ENCODE measurements at places on chromosomes 3 and 15.

- no peak for DNase-seq
These were observed 446.8 kb upstream of the DPH6 start for GRCh38 chr15:35992791-35993190.

DNA sequence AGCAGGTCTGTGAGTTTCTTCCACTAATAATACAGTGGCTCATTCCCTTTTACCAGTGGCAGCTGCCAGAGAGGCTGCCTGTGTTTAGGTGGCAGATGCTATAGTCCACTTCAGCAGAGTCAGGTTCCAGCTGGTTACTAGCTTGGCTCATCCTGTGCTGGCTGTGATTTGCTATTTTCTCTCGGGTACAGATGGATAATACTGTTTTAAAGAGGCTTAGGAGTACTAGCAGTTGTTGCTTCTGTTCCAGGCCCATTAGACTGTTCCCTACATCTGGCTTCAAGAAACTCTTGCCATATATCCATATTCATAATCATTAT lies 41.0 kb downstream of the ZNF609 start:
- no peak for DNase-seq

DNA sequence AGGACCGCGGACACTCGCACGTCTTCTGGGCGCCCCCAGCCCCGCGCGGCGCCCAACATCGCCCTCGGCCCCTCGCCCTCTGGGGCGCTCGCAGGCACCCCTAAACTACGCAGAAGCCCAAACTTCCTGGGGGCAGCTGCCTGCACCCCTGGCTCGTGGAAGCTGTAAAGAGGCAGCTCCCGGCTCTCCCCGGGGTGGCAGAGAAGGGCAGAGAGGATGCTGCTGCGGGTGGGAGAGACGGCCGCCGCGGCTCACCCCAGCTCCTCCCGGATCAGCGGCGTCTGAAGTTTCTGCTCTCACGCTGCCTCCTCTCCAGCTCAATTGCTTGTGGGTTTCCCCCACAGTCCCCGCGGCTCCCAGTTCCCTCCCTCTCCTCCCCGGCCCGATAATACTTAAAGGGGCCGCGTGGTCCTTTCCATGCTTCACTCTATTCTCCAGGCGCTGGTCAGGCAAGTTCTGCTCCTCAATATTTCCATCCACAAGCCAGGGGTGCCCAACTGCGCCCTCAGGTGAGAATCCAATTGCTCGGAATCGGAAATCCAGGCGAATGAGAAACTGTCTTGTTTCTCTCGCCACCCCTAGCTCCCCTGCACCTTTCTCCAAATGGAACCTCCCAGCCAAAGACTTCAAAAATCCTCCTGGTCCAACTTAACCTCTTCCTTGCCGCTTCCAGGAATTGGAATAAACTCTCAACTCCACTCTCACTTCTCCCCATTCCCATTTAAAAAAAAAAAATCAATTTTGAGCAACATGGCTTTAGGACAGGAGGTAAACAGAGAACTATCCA lies 748.5 kb downstream of the ROBO1 start:
- DNase-seq: no peak

DNA sequence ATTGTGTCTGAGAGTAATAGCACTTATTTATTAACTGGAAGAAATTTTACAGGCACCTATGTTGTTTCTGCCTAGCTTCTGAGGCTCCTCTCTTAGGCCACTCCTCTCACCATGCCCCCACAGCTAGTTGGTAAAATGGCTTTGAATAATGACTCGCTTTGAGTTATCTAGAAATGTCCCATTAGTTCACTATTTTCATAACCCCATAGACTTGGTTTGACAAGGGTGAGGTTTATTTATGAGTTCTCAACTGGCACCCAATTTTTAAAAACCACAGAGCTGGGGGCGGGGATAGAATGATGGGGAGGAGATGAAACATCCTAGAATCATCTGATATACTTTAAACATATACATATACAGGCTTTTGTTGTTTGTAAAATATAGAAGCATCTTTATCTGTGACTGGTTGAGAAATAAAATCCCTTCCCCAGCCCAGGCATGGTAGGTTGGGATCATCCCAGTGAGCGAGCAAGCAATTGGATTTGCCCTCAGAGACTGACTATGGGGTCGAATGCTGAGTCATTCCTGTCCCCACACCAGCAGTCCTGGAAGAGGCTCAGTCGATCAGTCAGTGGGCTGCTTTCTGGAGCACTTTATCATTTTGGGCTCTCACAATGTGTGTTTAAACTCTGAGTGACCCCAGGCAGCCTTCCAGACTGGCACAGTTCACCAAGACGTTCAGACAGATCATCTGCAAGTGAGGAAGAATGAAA lies 60.2 kb upstream of the TSEN2 start:
- peak; percentile 34 for DNase-seq

GRCh38 chr3:97389936-97390335 lies 374.6 kb upstream of the ARL6 start:
- no peak for DNase-seq

GRCh38 chr3:124174476-124174875 lies 182.6 kb upstream of the ROPN1 start:
- no peak for DNase-seq

DNA sequence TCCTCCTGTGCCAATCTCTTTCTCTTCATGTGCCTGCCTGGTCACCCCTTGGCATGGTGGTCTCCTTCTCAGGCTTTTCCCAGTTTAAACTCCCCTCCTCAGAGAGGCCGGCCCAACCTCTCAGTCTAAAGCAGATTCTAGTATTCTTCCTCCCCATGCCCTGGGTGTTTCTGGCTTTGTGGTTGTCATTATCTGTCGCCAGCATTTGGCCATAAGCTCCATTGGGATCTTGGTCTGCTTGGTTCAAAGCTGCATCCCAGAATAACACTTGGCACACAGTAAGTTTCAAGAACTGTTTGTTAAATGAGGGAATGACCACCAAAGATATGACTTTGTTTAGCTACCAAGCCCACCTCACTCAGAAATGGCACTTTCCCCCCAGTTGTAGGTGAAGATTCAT lies 11.2 kb upstream of the RAD18 start:
- DNase-seq: no peak

DNA sequence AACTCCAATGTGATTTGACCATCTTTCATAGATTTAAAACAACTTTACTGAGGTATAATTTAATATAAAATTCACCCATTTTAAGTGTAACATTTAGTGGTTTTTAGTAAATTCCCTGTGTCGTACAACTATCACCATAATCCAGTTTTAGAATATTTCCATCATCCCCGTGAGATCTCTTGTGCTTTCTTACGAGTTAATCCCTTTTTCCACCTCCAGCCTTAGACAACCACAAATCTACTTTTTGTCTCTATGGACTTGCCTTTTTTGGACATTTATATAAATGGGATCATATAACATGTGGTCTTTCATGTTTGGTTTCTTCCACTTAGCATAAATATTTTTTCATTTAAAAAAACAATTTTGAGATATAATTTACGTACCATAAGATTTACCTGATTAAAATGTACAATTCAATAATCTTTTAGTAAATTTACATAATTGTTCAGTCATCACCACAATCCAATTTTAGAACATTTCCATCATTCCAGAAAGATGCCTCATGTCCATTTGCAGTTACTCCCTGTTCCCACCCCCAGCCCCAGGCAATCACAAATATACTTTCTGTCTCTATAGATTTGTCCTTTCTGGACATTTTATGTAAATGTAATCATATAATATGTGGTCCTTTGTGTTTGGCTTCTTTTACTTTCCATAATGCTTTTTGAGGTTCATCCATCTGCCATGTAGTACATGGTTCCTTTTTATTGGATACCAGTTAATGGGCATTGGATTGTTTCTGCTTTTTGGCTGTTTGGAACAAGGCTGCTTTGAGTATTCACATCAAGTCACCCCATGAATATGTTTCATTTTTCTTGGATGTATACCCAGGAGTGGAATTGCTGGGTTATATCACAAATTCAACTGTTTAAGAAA lies 3.1 kb downstream of the OXSR1 start:
- DNase-seq: no peak

DNA sequence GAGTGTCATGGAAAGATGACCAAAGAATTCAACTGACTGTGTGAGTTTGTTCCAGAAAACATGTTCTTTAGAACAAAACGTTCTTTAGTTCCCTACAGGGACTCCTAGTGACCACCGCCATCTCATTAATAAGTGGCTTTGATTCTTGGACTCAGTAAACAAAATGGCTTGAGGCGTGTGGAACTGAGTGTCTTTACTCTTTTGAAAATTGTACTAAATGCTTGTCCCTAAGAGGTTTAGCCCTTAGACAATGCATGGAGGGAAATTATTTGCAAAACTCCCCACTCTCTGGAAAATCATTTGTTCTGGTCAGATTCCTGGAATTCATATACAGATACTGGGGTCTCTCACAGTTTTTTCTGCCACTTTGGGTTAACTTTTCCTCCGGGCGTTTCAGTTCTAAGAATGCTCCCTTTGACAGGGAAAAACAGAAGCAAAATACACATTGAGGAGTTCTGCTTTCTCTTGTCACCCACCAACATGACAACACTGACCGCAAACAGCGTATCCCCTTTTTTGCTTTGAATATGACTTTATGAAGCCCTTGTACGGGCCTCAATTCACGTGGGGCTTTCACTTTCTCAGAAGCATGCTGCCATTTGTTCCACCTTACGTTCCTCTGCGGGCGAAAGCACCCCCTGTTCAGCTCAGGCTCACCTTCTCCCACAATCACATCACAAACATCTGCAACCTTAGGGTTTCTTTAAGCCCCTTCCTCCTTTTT lies 15.3 kb upstream of the NRROS start:
- DNase-seq: no peak

DNA sequence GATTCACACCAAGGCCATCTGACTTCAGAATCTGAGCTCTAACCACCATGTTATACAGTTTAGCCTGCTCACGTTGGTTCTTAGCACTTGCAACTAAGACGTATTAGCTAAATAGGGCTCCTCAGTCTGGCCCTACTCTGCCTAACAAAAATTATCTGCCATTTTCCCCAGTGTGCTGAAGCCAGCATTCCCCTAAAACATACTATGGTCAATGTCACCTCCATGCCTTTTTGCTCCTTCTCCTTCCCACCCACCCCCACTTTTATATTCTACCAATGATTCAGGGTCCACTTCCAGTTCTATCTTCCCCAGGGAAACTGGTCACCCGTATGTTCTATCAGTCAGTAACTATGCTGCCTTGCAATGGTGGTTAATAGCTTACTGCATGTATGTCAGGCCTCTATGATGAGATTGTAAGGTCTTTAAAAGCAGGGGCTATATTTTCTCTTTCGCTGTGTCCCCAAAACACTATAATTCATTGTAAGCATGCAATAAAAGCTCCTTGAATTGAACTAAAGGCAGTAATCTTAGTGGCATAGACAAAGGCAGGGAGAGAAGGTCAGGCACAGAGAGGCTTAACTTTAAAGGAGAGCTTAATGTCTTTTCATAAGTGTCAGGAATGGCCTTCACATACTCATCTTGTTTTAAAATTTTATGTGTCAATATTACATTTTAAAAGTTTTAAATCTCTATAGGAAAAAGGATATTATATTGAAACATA lies 23.3 kb downstream of the POPDC2 start:
- no peak for DNase-seq

- DNase-seq: no peak
These were observed 23.3 kb downstream of the SCG5 start for GRCh38 chr15:32664796-32665195.

- DNase-seq: no peak
These were observed 597.3 kb downstream of the NAALADL2 start for GRCh38 chr3:175456466-175456865.

DNA sequence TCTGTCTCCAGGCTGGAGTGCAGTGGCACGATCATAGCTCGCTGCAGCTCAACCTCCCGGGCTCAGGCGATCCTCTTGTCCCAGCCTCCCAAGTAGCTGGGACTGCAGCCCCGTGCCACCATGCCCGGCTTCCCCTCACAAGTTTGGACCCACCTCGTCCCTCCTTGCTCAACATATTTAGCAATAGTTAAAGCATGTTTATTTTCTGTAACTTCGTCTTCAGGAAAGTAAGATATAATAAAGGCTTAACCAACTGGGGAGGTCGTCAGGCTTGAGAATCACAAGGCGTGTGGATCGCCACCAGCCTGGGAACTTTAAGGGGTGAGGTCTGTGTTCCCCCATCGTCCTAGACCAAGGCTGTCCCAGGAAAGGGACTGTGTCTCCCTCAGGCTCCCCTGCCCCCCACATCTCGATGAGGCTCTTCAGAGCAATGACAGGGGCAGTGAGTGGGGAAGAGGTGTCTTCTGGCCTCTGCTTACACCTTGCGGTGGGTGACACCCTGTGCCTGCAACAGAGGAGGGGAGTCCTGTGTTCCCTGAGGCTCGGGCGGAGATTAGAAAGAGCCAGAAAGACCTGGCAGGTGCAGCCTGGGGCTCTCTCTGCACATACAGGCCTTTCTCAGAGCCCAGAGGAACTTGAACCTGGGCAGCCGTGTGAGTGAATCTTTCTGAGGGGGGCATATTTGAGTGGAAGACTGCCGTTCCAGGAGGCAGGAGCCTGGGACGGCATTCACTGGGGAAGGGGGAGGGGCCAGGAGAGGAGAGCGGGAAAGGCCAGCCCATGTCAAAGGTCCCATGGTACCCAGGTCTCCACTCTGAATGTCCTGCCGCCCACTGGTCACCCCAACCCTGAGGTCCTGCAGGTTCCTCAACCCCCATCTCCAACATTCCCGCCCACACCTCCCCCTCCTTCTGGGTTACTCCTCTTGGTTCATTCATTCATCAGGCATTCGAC lies 152.3 kb downstream of the SMAD6 start:
- DNase-seq: no peak

DNA sequence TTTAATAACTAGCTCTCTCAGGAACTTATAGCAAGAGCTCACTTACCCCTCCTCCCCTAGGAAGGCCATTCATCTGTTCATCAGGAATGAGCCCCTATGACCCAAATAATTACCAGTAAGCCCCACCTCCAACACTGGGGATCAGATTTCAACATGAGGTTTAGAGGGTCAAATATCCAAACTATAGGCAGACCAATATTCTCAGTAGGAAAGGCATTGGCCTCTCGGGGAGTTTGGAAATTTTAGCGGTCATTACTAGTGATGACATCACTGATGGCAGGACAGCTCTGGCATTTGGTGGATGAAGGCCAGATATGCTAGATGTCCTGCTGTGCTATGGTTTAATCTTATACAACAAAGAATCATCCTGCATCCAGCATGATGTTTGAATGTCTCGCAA lies 15.2 kb upstream of the CD47 start:
- DNase-seq: no peak

DNA sequence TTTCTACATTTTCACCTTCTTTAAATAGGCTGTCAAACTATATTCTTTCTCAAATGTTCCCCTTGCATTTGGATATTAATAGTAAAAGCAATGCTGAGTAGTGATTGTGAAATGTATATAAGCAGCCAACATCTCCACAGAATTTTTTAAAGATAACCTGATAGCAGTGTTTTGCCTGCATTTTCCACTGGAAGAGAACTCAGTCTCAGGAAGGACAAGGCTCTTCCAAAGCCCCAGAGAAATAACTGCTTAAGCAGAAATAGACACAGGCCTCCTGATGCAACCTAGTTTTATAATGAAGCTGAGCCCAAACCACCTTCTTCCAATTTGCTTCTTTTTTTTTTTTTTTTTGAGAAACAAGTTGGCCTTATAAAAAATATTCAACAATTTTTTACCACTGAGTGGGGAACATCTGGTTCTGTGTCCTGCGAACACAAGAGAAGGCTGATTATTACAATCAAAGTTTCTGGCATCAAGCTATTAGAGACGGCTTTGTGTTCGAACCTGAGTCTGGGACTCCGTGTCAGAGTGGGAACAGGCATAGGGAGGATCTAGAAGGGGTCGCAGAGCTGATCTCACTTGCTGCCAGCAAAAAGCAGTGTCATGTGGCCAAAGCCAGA lies 332.5 kb upstream of the TBL1XR1 start:
- no peak for DNase-seq

- DNase-seq: no peak
These were observed 76.5 kb upstream of the BCL6 start for GRCh38 chr3:187821616-187822317.

All from stimulated activated CD4-positive, alpha-beta T cell treated with anti-CD3 and anti-CD28 coated beads, TNF-alpha, amount 100 ng/mL, for 24 hours (primary cell).